ENCODE measurements at places on chromosomes 4 and X.
A peak's percentile ranks its signal among the peaks of the same experiment; 100 is the strongest.

DNA sequence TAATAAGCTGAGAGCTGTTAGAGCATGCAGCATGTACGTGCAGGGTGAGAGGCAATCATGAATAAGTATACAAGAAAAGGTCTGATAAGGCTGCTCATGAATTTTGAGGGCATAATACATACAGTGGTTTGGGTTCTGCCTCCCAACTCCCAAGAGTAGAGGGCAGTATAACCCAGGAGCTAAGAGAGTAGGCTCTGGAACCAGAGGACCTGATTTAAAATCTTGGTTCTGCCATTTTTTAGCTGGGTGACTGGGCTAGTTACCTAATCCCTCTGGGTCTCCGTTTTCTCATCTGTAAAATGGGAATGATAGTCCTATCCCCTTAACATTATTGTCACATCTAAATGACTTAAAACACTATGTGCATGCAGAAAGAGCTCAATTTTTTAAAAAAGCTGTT lies 85.3 kb downstream of the LNX1 start:
- DNase-seq: no peak

- DNase-seq: no peak
These were observed 74.3 kb upstream of the TNIP3 start for GRCh38 chr4:121238461-121238860.

DNA sequence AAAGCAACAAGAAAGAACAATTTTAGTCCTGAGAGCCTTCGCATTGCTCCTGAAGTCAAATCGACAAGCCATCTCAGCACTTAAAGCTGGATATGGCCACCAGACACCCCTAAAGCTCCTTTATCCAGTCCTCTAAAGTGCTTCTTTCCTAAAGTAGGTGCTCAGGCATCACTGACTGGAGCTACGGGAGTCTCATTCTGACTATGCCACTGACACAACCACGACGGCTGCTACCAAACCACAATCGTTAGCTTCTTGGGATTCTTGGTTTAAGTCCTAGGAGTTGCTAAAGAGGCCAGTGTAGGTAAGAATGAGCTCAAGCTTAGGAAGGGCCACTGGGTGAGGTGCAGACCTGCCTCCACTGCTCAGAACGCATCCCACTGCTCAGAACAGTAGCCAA lies 1.0 kb downstream of the SLC10A6 start:
- DNase-seq: no peak

DNA sequence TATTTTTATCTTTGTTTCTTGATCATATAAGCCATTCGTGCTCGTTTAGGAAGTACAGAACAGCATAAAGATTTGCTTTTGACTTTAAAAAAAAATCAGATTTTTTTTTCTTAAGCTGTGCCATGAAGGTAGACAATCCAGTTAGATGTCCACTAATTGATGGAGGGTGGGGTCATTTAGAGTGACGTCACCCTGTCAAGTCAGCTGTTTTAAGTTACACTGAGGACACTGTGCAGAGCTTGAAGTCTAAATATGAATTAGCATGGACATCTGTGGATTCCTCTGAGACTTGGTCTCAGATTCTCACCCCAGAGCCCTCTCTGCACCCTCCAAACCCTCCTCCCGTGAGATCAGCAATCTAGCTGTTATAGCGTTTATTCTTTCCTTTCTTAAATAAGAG lies 63.9 kb downstream of the ENPP6 start:
- no peak for DNase-seq

DNA sequence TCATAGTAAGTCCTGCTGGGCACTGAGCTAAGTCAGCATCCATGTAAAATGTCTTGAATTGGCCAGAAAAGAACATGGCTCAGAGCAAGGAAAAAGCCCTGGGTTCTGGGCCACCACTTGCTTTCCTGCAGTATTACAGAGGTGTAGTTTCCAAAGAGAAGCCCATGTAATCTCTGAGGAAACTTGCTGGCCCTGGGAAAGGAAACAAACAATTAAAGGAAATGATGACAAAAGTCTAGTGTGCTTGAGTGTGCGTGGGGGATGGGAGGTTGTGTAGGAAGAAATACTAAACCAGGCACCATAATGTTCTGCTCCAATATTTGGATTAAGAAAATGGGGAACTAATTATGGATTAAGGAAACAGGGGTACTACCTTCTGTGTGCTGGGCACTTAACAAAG lies 39.5 kb upstream of the SMIM10L2A start:
- DNase-seq: no peak

DNA sequence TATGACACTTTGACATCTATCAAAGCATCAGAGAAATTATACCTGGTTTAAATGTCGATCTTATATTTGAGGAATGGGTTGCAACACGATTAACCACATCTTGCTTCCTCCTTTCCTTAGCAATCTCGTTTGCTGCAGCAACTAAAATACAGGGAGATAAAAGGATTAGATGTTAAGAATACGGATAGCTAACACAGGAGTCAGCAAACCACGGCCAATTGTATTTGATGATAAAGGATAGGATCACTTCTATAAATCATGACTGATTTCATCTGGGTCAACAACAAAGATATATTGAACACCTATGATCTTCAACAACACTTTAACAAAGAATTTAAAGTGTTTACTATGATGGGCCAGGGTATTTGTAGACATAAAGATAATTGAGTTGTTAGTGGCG lies 5.0 kb downstream of the MAP7D3 start:
- no peak for DNase-seq

- DNase-seq: no peak
These were observed 970.4 kb downstream of the RPA4 start for GRCh38 chrX:97854086-97854485.

DNA sequence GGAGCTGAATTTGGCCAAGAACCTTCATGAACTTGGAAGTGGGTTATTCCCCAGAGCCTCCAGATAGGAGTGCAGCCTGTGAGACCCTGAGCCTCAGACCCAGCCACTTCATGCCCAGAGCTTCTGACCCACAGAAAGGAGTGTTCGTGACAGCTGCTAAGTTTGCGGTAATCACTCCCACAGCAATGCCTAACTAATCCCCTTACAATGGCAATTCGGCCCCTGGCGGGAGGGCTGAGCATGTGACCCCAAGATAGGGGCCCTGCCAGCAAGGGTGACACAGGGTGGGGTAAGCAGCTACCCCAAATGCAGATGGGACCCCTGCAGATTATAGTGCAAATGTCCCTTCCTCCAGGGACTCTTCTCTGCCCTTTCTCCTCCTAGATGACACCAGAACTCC lies 22.5 kb downstream of the PNMA6E start:
- DNase-seq: no peak

DNA sequence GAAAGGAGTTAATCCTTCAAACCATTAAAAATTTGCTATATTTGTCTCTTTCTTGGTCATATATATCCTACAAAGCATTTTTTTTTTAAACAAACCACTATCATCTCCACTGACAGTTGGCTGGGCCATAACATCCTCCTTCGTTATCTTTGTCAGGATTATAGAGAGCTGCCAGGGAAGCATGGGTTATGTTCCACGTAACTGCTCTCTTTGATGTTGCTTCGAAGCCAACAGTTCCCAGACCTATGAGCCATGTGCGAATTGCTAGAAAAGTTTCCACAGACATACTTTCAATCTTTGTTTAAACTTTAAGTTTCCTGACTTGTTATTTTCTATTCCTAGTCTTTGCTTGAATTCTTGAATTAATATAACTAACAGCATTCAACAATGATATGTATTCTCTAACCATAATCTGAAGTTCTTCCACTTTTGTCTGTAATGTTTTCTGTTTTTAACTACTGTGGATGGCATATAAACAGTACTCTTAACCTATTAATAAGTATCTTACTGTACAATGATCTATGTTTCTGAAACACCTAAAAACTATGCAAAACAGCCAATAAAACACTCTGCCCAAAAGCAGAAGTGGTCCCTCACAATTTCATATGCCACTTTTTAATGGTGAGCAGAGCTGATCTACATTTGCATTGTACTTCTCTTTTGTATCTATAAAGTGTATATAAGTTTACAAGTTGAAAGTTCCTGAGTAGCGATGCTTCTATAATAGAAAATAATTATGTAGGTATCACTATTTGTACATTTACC lies 37.9 kb downstream of the EREG start:
- no peak for DNase-seq

DNA sequence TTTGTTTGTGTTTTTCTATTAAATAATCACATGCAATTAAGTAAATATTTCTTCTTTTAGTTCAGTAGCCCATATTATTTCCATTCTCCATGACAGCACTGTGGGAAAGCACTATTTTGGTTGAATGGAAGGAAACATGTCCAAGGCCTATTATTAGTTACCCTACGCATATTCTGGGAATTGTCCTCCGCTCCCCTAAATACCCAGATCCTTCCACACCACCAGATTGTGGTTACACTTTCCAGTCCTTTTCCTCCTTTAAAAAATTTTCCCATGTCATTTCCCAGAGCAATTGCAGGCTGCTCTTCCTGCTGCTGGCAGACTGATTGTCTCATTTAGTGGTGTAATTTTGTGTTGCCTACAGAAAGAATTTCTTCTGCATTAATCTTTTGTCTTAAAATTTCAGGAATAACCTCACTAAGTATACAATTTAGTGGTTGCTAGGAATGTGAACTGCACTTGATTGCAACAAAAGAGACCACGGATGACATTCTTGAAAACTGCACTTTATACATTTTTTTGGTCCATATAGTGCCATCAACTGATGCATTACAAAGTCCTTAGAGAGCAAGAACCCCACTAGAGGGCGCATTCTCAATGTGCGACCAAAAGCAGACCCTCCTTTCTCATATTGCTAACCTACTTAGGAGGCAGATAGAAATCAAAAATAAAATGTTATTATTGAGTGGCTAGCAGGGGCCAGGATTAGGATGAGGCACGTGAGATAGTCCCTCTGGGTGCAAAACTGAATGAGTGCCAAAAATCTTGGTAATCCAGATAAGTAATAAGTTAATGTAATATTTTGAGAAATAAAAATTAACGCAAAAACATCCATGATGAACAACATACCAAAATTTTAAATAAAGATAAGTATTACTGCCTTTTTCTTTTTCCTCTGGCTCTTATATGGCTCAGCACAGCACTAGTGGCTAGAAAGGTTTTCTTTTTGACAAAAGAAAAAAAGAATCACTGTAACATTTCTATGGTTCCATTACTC lies 98.8 kb upstream of the IQCM start:
- DNase-seq: peak; percentile 23

- no peak for DNase-seq
These were observed 40.8 kb downstream of the ARSD start for GRCh38 chrX:2888309-2888708.

DNA sequence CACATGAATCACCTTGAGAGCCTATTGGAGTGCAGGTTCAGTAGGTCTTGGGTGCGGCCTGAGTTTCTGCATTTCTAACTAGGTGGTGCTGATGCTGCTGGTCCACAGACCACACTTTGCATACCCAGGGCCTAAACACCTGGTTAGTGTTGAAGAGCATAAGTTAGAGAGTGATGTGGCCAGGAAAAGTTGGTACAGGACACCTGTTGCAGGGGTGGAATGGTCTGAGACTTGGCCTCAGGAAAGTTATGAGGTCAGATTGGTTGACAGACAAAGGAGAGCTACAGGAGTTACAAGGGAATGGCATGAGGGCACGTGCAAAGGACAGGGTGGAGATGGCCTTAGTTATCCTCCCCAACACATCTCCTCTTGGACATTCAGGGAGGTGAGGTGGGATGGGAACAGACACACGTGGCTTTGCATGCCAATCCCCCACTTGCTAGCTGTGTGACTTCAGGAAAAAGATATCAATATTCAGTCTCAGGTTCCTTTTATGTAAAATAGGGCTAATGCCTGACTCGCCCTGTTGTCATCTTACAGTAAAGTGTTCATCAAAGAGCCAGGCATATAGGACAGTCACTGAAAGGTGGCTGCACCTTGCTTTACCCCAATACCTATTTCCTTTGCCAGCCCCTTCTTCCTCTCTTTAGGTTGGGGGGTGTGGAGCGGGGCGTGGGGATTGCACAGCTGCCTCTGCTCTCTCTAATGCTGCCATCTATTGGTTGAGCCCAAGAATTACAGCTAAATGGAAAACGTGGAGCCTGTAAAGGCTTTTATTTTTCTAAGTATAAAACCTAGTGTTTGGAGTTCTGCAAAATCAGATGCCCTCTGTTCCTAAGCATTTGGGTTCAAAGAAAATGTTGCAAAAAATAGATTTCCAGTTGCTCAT lies 47.5 kb downstream of the ATG4A start:
- DNase-seq: no peak

DNA sequence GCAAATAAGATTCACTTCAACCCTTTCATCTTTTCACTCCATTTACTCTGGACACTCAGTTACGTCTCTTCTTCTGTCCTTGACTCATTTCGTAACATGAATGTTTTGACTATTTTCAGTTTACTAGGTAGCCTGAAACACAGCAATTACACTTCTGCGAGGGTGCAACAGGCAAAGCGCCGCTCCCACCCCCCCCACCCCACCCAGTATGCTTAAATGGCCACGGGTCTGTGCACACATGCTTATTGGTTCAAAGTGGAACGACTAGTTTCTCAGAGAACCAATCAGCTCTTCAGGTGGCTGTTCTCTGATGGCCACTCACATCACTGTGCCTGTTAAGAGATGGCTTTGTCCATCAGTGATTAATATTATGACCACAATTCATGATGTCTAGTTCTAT lies 3.5 kb downstream of the BEND4 start:
- no peak for DNase-seq

- DNase-seq: no peak
These were observed 66.6 kb downstream of the TBC1D9 start for GRCh38 chr4:140689623-140690022.

DNA sequence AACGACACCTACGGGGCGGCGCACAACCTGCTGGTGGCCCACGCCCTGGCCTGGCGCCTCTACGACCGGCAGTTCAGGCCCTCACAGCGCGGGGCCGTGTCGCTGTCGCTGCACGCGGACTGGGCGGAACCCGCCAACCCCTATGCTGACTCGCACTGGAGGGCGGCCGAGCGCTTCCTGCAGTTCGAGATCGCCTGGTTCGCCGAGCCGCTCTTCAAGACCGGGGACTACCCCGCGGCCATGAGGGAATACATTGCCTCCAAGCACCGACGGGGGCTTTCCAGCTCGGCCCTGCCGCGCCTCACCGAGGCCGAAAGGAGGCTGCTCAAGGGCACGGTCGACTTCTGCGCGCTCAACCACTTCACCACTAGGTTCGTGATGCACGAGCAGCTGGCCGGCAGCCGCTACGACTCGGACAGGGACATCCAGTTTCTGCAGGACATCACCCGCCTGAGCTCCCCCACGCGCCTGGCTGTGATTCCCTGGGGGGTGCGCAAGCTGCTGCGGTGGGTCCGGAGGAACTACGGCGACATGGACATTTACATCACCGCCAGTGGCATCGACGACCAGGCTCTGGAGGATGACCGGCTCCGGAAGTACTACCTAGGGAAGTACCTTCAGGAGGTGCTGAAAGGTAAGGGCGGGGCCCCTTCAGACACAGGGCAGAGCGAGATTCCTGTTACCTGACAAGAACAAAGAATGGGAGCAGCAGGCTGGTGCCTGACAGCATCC lies 11.7 kb downstream of the RPL9 start:
- DNase-seq: peak; percentile 63

- no peak for DNase-seq
These were observed 465.4 kb upstream of the GRID2 start for GRCh38 chr4:91838181-91838861.

DNA sequence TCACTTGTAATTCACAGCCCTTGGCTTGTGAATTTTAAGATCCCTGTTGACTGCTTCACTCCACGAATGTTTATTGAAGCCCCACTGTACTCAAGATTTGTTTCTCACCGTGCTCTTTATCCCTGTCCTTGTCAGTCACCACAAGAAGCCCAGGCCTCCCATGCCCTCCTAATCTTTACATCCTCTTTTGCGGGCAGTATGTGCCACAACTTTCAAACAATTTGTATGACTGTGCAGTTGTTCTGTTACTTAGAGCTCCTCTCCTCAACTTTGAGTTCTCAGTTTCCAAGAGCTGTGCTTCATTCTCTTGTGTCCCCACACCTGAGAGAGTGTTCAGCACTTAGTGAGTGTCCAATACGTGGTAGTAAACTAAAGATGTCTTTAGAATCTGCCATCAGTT lies 467.7 kb downstream of the NKX6-1 start:
- DNase-seq: no peak
